ENCODE measurements at places on chromosomes 7 and 10. TPM values are rescaled to one million over a fixed set of nuclear protein-coding genes. Genes with fewer than 3 reads are reported as not detected.

CH25H gene
- total RNA-seq, result 0.44 TPM

LGI1 gene
- not detected for total RNA-seq

SORBS1 gene
- 3.9 TPM for total RNA-seq

LANCL2 gene
- total RNA-seq, result 10.3 TPM

CALML5 gene
- not detected for total RNA-seq

TSPAN12 gene
- total RNA-seq, result not detected

MEIG1 gene
- not detected for total RNA-seq

VENTX gene
- not detected for total RNA-seq

CPA2 gene
- total RNA-seq, result not detected

PRKAG2 gene
- total RNA-seq, result 41.8 TPM

CCDC172 gene
- not detected for total RNA-seq

GRID2IP gene
- total RNA-seq, result 0.25 TPM

ZNF467 gene
- 2.2 TPM for total RNA-seq

IFIT2 gene
- 18.4 TPM for total RNA-seq

NPC1L1 gene
- 0.06 TPM for total RNA-seq

ADGRA1 gene
- not detected for total RNA-seq

CYP2C19 gene
- not detected for total RNA-seq

COL28A1 gene
- total RNA-seq, result 0.16 TPM

TMEM248 gene
- 67.2 TPM for total RNA-seq

NODAL gene
- total RNA-seq, result not detected

ADCYAP1R1 gene
- not detected for total RNA-seq

TRIM56 gene
- 24.0 TPM for total RNA-seq

C1GALT1 gene
- 57.4 TPM for total RNA-seq

EPO gene
- total RNA-seq, result not detected

TAS2R16 gene
- total RNA-seq, result not detected

ZNF239 gene
- total RNA-seq, result 0.75 TPM

CD36 gene
- not detected for total RNA-seq

POLR2J gene
- total RNA-seq, result 37.4 TPM

TMEM120A gene
- 11.5 TPM for total RNA-seq

All from CD8-positive, alpha-beta T cell (primary cell).